ENCODE measurements at places on chromosomes 7 and 10.

DNA sequence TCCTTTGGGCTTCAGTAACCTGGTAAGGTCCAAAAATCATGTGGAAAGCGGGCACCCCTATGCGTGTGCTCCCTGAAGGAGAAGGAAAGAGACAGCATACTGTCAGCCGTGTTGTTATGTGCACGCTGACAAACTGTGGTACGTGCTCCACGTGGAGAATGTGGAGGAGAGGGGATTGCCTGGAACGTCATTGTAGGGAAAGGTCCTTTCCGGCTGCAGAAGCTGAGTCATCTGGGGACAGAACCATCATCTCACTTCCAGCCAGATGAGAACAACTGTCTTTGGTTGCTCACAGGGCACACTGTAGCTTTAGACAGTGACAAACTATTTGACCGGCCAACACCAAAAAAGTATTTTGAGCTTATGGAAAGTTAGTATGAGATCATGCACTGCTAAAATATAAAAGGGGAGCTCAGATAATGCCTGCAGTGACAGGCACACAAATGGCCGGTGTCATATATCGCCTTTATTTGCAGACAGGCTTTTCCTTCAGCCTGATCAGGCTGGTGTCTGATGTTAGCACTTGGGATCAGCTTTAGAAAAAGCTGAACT lies 38.8 kb upstream of the GRB10 start:
- DNase-seq, result no peak

- no peak for DNase-seq
These were observed 101.8 kb downstream of the SAMD9 start for GRCh38 chr7:93015779-93016481.

GRCh38 chr7:156218544-156219306 lies 406.5 kb upstream of the SHH start:
- DNase-seq, result no peak

GRCh38 chr7:152862006-152862405 lies 102.5 kb downstream of the ACTR3B start:
- DNase-seq, result no peak

DNA sequence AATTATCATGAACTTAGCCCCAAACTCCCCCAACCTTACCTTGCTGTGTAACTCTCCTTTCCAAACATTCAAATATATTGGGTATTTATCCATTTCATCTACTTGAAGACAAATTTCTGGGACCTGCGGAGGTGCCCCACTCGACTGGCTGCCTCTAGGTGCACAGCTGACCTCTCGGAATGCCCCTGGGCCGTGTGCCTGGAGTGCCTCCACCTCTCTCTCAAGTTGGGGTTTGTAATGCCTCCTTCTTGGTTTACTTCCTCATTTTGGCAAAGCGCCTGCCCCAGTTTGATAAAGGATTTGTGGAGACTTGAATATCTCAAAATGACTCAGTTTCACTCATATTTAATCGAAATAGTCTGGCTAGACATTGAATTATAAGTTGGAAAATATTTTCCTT lies 16.6 kb downstream of the ZNF777 start:
- no peak for DNase-seq

- DNase-seq, result no peak
These were observed 43.2 kb downstream of the CCNY start for GRCh38 chr10:35379226-35380137.

DNA sequence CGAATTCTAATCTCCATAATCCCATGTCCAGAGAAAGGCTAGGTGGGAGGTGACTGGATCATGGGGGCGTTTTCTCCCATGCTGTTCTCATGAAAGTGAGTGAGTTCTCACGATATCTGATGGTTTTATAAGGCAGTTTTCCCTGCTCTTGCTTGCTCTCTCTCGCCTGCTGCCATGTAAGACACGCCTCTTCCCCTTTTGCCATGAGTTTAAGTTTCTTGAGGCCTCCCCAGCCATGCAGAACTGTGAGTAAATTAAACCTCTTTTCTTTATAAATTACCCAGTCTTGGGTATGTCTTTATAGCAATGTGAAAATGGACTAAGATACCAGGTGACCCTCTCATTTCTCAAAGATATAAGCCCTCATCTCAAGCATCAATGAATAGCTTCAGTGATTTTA lies 1.1 kb upstream of the ACTA2 start:
- no peak for DNase-seq

- no peak for DNase-seq
These were observed 488.4 kb upstream of the AKR1E2 start for GRCh38 chr10:4337563-4337962.

DNA sequence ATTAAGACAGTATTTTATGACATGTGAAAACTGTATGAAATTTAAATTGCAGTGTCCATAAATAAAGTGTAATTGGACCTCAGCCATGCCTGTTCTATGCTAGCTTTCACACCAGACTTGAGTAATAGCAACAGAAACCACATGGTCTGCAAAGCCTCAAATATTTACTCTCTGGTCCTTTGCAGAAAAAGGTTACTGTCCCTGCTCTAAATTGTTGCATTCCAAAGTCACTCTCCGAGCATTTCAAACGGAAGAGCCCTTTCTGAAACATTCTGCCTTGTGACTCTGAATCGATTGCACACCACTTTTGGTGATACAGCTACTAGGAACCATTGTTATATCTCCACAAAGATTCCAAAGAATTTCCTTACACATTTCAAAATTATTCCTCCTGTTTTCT lies 81.0 kb upstream of the STK17A start:
- DNase-seq, result no peak

GRCh38 chr7:1441615-1442354 lies 17.5 kb downstream of the MICALL2 start:
- no peak for DNase-seq

DNA sequence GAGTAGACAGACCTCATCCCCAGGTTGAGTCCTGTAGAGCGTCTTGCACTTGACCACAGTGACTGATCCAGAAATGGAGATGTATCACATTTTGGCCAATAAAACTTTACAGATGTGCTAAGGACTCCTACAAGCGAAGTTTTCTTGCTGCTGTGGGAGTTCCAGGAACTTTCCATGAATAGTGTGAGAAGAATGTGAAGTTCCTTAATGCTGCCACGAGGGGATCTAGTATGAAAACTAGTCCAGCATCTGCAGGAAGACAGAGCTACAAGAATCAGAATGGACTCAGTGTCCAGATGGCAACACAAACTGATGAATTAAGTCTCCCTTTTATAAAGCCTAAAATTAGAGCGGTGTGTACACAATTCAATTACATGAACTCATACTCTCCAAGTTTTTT lies 14.8 kb upstream of the LSM8 start:
- no peak for DNase-seq

DNA sequence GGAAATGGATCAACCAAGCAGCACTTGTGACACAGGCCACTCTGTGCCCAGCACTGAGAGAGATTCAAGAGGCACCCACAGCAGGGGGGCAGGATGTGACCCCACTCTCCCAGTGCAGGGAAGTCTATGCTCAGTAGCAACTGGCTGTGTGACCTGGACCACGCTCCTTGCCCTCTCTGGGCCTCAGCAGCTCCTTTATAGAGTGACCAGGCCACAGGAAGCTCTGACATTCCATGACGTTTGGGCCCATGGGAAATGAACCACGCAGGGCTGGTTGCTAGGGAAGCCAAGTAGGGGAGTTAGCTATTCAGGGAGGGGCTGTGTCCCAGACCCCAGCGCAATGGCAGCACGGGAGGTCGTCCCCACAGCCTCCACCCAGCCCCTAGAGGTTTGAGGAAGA lies 232.6 kb downstream of the USP6NL start:
- no peak for DNase-seq

- no peak for DNase-seq
These were observed 1.6 kb downstream of the C10orf143 start for GRCh38 chr10:130108934-130109604.

GRCh38 chr7:84354866-84355265 lies 160.3 kb upstream of the SEMA3A start:
- DNase-seq, result no peak

- DNase-seq, result peak; percentile 42
These were observed 992 bp upstream of the RBM20 start for GRCh38 chr10:110643035-110643652.

- no peak for DNase-seq
These were observed 260.1 kb downstream of the DNAJB6 start for GRCh38 chr7:157596881-157597280.

DNA sequence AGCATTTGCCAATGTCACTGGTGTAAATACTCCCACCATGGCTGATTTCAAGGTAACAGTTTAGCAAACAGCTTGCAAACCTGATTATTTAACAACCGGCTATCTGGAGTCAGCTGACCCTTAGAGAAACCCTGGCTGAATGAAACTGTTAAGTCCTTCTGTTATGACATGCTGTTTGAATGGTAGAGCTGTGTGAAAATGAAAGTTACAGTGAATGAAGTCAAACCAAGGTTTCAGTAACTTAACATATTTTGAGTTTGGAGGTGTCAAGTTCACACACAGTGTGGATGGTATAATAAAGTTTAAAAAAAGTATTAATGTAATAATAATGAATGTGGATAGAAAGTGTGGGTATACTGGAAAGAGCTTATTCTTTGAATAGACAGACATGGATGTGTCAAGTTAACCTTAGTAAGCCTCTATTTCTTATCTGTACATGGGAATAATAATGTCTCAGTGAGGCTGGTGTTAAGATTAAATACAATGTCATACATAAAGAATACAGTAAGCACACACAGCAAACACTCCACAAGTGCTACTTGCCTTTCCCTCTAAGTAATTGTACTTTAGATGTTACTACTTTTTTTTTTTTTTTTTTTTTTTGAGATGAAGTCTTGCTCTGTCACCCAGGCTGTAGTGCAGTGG lies 150.4 kb downstream of the TAX1BP1 start:
- DNase-seq, result no peak

- peak; percentile 58 for DNase-seq
These were observed 69.1 kb downstream of the ZMIZ1 start for GRCh38 chr10:79137826-79138225.

DNA sequence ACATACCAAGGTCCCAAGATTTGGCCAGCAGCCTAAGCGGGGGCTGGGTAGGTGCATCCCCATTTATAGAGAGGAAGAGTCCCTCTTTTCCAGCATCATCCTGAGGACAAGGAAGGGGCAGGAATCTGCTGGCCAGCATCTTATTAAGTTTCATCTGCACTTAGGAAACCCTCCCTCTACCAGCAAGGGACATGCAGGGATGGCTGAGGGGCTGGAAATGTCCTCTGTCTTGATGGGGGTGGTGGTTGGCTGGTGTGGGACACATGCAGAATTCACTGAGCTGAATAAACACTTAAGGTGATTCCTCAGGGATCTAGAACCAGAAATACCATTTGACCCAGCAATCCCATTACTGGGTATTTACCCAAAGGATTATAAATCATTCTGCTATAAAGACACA lies 42.1 kb downstream of the NOD1 start:
- no peak for DNase-seq

DNA sequence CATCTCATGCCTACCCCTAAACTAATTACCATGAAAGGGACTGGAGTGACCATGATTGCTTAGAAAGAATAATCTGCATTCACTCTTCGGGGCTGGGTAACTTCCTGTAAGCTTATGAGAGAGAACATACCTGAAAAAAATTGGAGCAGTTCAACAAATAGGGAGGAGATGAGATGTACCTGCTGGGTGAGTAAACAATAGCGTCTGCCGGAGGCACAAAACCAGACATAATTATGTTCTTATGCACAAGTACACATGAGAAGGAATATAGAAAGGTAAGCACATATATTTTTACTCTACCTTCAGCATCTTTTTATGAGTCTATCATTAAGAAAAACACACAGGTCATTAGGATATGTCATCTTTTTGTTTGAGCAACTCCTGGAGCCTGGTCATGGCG lies 224.6 kb upstream of the FERD3L start:
- DNase-seq, result no peak

- no peak for DNase-seq
These were observed 108.3 kb upstream of the ABCB5 start for GRCh38 chr7:20507157-20507556.

GRCh38 chr10:48287417-48288391 lies 13.2 kb upstream of the FRMPD2 start:
- DNase-seq, result no peak

- DNase-seq, result no peak
These were observed 470.9 kb upstream of the MGMT start for GRCh38 chr10:128996092-128996491.

DNA sequence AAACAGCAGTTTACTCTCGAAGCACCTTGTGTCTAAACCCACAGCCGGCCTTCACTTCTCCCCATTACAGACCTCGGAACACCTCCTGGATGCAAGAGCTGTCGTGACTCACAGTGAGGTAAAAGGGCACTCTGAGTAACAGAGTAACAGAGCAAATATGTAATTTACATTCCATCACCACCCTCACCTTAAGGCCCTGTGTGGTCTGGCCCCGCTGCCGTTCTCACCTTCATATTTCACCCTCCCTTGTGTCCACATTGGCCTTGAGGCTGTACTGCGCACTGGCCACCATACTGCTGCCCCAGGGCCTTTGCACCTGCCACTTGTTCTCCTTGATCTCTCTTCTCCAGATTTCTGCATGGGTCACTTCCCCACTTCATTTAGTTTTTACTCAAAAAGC lies 12.6 kb downstream of the FFAR4 start:
- DNase-seq, result no peak

GRCh38 chr10:59273445-59273844 lies 88.9 kb downstream of the FAM13C start:
- DNase-seq, result no peak

DNA sequence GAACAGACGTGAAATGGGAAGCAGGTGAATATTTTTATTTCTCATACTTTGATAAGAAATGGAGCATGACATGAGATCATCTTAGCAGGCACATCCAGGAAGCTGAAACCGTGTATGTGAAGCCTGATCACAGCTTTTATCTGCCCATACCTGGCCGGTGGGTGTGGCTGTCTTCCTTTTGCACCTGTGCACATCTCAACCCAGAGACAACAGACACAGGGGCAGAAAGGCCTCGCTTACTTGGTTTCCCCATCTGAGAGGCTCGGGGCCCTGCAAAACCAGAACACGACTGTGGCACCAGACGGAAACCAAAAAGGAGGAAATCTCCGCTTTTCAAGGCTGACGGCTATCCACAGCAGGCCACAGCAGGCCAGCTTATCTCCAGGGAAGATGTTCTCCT lies 116.4 kb downstream of the TCERG1L start:
- no peak for DNase-seq

GRCh38 chr7:78176171-78176570 lies 377.6 kb downstream of the PHTF2 start:
- no peak for DNase-seq

DNA sequence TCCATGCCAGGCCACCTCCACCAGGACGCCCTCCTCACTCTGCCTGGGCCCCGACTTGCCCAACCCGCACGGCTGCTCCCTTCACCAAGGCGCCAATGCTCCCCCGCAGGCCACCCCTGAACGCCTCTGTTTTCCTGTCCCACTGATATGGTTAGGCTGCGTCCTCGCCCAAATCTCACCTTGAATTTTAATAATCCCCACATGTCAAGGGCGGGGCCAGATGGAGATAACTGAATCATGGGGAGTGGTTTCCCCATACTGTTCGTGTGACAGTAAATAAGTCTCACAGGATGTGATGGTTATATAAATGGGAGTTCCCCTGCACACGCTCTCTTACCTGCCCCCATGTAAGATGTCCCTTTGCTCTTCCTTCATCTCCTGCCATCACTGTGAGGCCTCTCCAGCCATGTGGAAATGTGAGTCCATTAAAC lies 29.8 kb downstream of the RSU1 start:
- peak; percentile 67 for DNase-seq
